ENCODE measurements at places on chromosomes 1 and 21.

DNA sequence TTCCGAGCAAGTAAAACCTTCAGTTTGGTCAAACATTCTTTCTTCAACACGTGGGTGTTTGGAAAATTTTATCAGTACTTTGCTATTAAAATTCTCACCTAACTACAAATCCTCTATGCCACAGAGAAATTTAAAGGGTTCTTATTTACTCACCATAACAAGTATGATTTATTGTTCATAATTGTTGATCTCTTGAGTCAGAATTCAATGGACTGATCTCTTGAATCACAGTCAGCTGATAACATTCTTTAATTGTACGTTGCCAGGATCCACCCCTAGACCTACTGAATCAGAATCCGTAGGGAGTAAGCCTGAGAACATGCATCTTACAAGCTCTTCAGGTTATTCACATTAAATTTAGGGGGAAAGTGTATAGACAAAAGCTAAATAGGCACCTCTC lies 51.2 kb downstream of the DIPK1A start:
- no peak for DNase-seq

- no peak for DNase-seq
These were observed 2.7 kb upstream of the TMPRSS3 start for GRCh38 chr21:42398436-42399028.

GRCh38 chr1:204438628-204439027 lies 27.0 kb upstream of the PPP1R15B start:
- no peak for DNase-seq

GRCh38 chr1:105483436-105483835 lies 1573.0 kb upstream of the PRMT6 start:
- no peak for DNase-seq

- DNase-seq, result peak; percentile 46
These were observed 40.2 kb downstream of the DPT start for GRCh38 chr1:168688644-168689326.

DNA sequence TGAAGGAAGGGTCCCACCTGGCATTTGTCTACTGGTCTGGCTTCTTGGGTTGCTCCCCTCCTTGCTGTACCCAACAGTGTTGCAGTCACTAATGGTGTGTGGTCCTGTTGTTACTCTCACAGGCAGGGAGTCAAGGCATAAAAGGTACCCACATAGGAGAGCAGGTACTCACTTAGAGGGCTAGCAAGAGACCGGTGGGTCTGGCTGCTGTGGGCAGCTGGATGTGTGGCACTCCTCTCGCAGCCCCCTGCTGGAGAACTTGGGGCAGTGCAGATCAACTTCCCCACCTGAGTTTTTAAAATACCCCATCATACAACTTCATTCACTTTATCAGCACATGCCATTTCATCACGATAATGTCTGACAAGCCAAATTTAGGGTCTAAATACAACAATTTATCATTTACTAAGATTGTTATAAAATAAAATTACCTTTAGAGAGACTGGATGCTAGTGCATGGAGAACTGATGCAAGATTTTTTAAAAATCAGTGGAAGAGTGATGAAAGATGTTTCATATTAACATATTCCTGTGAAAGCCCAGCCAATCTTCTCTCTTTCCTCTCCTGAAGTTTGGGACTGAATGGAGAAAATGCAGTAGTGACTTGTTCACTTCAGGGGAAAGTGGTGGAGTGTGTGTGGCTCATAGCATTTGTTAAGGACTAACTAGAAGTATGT lies 42.8 kb downstream of the ACP6 start:
- peak; percentile 74 for DNase-seq

DNA sequence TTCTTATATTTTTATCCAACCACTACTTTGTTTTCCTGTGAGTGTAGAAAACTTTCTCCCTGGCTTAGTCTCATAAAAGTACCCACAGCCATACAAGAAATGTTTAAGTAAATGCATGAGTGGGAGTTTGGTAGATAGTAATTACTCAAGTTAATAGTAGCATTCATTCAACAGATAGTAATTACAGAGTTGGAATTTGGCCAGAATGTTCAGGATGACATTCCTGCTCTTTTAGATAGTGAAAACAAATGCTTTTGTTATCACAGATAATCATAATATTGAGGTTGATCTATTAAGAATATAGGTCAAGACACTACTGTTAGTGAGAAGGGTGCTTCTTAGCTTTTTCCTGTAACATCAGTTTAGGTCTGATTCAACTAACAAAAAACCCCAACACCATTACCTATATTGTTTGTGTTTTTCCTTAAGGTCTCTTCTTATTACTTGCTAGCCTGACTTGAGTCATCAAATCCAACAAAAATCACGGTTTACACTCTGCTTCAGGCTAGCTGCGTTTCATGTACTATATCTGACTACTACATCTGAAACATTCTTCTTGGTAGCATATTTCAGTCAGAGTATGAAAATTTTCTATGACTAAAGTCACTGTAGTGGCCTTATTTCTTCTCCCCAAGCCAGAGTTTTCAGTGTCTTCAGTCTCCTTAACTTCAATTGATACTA lies 163.7 kb downstream of the HS2ST1 start:
- no peak for DNase-seq

GRCh38 chr21:36691555-36692041 lies 7.3 kb upstream of the SIM2 start:
- DNase-seq, result peak; percentile 68

DNA sequence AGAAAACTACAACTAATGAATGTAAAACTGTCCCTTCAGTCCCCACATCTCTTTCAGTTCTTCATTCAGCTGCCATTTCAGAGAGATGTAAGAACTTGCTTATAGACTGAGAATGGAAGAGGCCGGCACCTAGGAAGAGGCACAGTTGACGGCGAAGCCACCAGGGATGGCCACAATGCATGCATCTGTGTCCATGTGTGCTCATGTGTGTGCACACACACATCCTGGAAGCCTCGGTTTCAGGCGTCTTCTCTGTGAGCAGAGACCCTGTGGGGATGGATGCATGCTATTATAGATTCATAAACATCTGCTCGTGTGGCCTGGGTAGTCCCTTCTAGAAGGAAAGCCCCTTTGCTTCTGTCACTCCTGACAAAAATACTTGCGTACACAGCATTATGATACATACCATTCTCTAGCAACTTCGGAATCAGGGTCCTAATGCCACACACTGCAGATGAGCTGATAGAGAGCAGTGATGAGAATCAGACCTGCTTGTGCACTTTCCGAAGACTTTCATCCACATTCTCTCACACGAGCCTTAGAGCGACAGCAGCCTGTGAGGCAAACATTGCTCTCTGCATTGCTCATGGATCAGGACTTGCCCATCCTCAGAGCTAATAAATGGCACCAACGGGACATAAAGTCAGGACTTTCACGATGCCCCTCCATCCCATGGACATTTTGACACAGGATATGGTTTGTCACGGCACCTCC lies 12.4 kb upstream of the GPR61 start:
- peak; percentile 63 for DNase-seq

GRCh38 chr1:221675880-221676800 lies 65.7 kb downstream of the DUSP10 start:
- no peak for DNase-seq

- peak; percentile 35 for DNase-seq
These were observed 41.2 kb upstream of the CFAP298 start for GRCh38 chr21:32653326-32653901.

DNA sequence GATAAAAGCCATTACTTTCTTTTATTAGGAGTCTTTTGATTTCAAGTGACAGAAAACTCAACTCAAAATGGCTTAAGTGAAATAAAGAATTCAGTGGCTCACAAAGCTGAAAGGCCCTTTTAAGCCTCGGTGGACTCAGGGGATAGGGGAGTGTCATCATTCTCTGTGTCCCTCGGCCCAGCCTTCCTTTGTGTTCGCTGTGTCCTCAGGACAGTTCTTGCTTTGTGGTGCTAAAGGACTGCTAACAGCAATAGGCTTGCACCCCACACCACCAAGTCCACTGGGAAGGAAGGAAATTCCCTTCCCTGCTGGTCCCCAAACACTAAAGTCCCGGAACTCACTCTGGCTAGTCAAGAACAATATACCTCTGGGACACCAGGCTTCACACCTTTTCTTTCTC lies 129.2 kb downstream of the NTPCR start:
- DNase-seq, result no peak

DNA sequence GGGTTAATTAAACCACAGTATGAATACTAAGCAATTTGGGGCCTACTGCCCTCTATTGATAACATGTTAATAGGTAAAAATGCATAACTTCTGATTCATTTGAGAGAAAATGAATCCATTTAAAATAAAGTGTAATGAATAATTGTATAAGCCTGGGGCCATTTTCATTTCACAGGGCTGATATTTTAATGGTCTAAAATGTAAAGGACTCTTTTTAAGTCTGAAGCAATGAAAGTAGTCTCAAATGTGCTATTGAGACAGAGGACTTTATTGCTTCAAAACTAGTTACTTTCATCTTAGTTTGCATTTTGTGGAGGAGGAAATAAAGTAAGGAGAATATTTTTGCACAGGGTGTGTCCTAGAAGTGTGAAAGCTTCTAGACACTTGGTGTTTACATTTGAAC lies 155.4 kb downstream of the TLR5 start:
- no peak for DNase-seq

DNA sequence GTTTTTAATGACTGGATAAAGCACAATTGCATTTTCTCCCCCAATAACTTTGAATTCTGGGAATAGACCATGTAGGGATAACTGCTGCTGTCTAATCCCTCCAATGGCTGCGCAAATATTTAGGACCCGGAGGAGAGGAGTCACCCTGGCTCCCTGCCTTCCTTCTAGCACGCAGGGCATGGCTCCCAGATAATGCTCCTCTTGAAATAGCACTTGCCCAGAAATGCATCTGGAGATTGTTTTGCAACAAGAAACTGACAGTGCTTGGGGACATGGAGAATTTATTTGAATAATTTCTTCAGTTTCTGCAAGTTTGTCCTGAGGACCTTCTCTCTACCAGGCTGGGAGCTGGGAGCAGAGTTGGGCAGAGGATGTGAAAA lies 83.5 kb downstream of the MAN1C1 start:
- DNase-seq, result peak; percentile 62

DNA sequence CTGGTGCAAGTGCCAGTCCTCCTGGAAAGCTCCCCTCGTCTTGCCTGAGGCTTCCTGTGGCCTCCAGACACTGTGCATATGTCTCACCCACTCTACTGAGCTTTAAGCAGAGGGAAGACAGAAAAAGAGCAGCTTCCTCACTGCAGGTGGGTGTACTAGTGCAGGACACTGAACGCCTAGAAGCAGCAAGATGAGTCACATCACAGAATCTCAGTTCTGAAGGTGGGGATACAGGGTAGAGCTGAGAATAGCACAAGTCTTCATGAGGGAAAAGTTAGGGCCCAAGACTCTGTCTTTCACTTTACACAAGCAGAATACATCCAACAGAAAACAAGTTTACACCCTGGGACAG lies 37.4 kb downstream of the PCAT6 start:
- DNase-seq, result no peak

DNA sequence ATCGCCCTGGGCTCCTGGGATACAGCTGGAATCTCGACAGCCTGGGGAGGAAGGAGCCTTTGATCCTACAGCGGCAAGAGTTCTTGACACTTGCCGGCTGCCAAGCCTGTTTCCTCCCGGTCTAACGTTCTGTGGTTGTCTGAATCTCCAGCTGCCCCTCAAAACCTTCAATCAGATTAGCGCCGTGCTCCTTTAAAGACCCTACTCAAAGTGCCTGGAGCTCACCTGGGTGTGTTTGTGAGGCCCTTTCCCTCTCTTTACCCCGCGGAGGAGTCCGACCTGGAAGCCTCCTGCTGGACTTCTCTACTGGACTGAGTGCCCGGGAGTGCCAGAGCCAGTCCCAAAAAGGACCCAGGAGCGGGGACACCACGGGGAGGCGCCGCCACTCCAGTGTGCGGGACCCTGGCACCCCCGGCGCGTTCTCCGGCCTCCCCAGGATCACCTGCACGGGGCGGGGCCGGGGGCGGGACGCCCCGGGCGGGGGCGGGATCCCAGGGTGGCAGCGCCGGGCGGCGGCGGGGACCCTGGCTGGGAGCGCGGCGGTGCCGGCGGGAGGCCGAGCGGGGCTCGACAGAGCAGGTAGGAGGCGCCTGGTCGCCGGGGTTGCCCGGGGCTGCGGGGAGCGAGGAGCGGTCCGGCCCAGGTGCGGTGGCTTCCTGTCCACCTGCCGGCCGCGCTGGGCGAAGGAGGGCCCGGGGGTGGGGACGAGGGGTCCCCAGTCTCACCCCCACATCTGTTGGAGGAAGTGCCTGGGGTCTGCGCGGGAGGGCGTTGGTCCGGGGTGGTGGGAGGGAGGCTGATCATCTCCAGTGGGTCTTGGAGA lies at the start of gene NCMAP:
NCMAP (plus strand) TSS at position 497 of the 823 bp plus-strand sequence. CDS start 39,344 bp downstream, outside the sequence.
- DNase-seq, result peak; percentile 48

GRCh38 chr21:36641886-36642285 lies 57.0 kb upstream of the SIM2 start:
- no peak for DNase-seq

DNA sequence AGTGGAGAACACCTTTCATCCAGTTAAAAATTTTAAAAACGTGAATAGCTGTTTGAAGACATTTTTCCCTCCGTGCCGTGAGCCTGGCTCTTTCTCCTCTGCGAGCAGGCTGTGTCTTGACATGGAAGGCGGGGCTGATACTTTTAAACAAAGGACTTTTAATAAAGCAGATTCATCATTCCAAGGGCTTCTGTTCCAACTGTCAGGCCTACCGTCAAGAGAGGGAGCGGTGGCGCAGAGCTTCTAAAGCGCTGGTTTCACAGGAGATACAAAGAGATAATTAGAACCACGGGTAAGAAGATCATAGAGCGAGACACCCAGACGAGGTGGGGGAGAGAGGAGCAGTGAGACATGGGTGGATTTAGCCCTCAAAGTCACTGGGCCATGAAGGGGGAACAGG lies 247.4 kb upstream of the C1orf174 start:
- no peak for DNase-seq

GRCh38 chr1:53327182-53327913 lies 522 bp downstream of the LRP8 start:
- DNase-seq, result peak; percentile 87

- no peak for DNase-seq
These were observed 24.1 kb upstream of the THRAP3 start for GRCh38 chr1:36199934-36200741.

GRCh38 chr1:98210563-98210962 lies 289.7 kb upstream of the DPYD start:
- DNase-seq, result no peak

- DNase-seq, result peak; percentile 85
These were observed 255.9 kb downstream of the NFIA start for GRCh38 chr1:61337981-61338848.

DNA sequence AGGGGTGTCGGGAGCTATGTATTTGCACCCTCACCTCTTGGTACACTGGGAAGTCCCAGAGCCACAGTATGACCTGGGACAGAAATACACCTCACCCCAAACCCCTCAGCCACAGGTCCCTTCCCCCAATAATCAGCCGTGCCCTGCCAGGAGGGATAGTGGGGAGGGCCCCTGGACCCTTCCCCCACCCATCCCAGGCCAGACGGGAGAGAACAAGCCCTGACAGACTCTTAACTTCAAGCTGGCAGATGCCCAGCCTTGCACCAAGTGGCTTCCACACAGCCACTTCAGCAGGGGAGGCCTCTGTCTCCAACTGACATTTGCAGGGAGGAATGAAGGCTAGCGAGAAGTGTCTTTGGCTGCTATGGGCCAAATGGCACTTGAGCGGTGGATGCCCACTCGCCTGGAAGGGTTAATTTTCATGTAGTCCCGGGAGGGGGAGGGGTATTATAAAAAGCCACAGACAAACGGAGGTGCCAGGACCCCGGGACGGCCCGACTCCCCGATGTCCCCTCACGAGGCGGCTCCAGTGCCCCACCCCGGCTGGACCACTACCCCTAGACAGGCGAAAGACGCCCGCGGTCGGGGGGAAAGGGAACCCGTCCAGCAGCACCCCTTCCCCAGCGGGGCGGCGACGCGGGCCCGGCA lies 495 bp downstream of the SYNC start:
- DNase-seq, result peak; percentile 63

GRCh38 chr1:168932539-168932938 lies 174.0 kb upstream of the ATP1B1 start:
- no peak for DNase-seq

All from eye (tissue), 1 donor.